Sciatic nerve (tissue), 2 donors: ENCODE measurements at places on chromosomes 11 and 22. TPM values are rescaled to one million over a fixed set of nuclear protein-coding genes. Genes with fewer than 3 reads are reported as not detected.

CRYBA4 gene
- total RNA-seq: not detected

DLG2 gene
- total RNA-seq: 17.3 TPM

APOBEC3F gene
- 12.3 TPM for total RNA-seq

SNU13 gene
- 97.2 TPM for total RNA-seq

DRICH1 gene
- 1.3 TPM for total RNA-seq

C11orf65 gene
- 1.7 TPM for total RNA-seq

SPON1 gene
- total RNA-seq: 3.2 TPM

CAPN1 gene
- 125 TPM for total RNA-seq

BATF2 gene
- 2.9 TPM for total RNA-seq

MYBPC3 gene
- 0.53 TPM for total RNA-seq

DNAJB13 gene
- 0.62 TPM for total RNA-seq

MUC15 gene
- total RNA-seq: not detected

IL17REL gene
- not detected for total RNA-seq

TRIM51 gene
- not detected for total RNA-seq

UPK2 gene
- total RNA-seq: not detected

GLYATL2 gene
- 0.27 TPM for total RNA-seq

CSKMT gene
- 7.1 TPM for total RNA-seq

NCAPH2 gene
- 39.8 TPM for total RNA-seq

CRACR2B gene
- total RNA-seq: 8.7 TPM

TRIM48 gene
- total RNA-seq: not detected

XBP1 gene
- 84.9 TPM for total RNA-seq

DTX4 gene
- total RNA-seq: 35.9 TPM

CCDC82 gene
- 46.9 TPM for total RNA-seq

SLC6A5 gene
- not detected for total RNA-seq

NRIP3 gene
- 0.62 TPM for total RNA-seq

APOBEC3A gene
- total RNA-seq: 9.3 TPM

CHRM4 gene
- total RNA-seq: not detected

P2RY6 gene
- total RNA-seq: 3.6 TPM

BCO2 gene
- total RNA-seq: 15.6 TPM

SPTBN2 gene
- total RNA-seq: 6.6 TPM

SMIM35 gene
- total RNA-seq: not detected

GLYATL1 gene
- not detected for total RNA-seq

GPR83 gene
- total RNA-seq: 0.62 TPM

MYO18B gene
- total RNA-seq: not detected

HEPHL1 gene
- not detected for total RNA-seq

ACAT1 gene
- total RNA-seq: 72.5 TPM

HOATZ gene
- not detected for total RNA-seq

LRRC10B gene
- total RNA-seq: 0.98 TPM

ARHGAP20 gene
- total RNA-seq: 7.7 TPM

BAIAP2L2 gene
- total RNA-seq: 1.6 TPM

TAF1D gene
- 121 TPM for total RNA-seq

APOBEC3B gene
- 2.2 TPM for total RNA-seq

BTBD18 gene
- total RNA-seq: not detected

OR52I2 gene
- not detected for total RNA-seq

VEGFB gene
- 134 TPM for total RNA-seq

OR4A16 gene
- not detected for total RNA-seq

KLHL22 gene
- total RNA-seq: 28.0 TPM

CARD18 gene
- not detected for total RNA-seq

ANO3 gene
- 0.76 TPM for total RNA-seq

HBG1 gene
- 5.3 TPM for total RNA-seq

IFITM5 gene
- not detected for total RNA-seq

SYT13 gene
- not detected for total RNA-seq

STX3 gene
- 19.3 TPM for total RNA-seq

F2 gene
- total RNA-seq: not detected

TPBGL gene
- total RNA-seq: 0.31 TPM

C11orf91 gene
- total RNA-seq: not detected

TMEM191B gene
- total RNA-seq: 0.80 TPM

ISX gene
- total RNA-seq: not detected

RIMBP3B gene
- total RNA-seq: not detected
